Effector memory CD8-positive, alpha-beta T cell (primary cell): ENCODE measurements at places on chromosomes 1 and 21.

- no peak for DNase-seq
Observed at GRCh38 chr1:58468612-58469011, 77.9 kb downstream of the OMA1 start.

DNA sequence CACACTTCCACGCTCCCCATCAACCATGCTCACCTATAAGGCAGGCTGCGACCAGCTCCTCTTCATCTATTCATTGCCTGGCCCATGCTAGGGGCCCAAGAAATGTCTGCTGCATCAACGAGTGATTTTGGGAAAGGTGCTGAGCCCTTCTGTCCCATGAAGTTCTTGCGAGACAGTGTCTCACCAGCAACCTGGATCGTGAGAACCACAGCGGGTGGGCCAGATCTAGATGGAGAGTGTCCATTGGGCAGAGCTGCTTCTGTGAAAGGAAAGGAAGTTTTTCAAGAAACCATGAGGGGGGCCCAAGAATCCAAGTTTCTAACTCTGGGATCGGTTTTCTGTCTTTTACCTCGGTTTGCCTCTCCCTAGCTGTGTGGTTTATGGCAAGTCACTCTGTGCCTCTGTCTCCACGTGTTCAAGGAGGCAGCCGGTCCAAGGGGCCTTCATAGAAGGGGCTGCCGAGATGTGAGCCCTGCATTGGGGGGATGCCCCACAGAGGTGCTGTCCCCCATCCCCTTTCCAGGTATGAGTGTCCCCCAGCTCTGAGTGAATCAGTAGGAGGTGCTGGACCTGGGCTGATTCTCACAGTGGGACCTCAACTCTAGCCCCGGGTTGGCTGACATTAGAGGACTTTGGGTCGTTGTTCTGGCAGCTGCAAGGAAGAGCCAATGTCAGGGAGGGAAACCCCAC lies 8.3 kb upstream of the PADI1 start:
- DNase-seq, result no peak

GRCh38 chr1:215056584-215056983 lies 26.0 kb upstream of the KCNK2 start:
- DNase-seq, result no peak

- no peak for DNase-seq
Observed at GRCh38 chr1:60573121-60573520, 499.6 kb upstream of the C1orf87 start.

DNA sequence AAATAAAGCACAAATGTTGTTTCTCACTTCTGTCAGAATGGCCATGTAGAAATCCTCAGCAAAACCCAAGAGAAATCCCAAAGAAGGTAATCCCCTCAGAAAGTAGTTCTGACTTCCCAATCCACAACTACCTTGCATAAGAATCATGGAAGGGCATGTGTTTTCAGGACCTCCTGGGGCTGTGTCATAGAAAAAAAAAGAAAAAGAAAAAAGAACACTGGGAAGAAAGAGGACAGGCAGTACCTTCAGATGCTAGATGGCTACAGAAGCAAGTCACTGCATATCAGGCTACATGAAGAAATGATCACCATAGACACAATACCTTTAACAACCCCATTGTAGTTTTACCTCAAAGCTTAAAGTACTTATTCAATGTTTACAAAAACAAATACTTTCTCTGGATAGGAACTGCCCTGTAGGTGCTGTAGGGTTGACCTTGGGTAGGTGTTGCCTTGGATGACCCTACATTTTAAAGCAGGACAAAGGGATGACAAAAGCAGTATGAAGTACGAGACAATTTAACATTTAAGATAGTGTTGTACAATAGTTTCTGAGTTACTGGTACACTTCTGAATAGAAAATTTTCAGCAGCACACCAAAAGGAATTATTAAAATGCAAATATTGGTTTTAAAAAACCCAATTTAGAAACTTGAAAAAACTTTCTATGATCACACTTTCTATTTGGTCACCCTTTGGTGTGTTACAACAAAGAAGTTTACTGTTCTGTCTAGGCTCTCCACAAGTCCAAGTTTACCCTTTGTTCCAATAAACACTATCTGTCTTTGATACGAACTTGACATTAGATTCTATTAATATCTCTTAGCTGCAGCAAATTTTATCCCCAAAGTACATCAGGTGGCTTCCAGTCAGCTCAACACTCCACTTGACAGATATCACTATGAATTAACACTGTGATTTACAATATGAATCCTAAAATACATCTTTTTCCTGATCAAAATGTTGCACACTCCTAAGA lies 5.0 kb downstream of the TRIT1 start:
- DNase-seq, result no peak

GRCh38 chr1:9069326-9070100 lies at the start of gene SLC2A5:
Gene SLC2A5, minus strand, starts transcription at chr1:9069635. Its CDS starts 99 bp downstream, at chr1:9069536.
- no peak for DNase-seq

- DNase-seq, result no peak
Observed at GRCh38 chr1:101875891-101876290, 120.8 kb downstream of the OLFM3 start.

DNA sequence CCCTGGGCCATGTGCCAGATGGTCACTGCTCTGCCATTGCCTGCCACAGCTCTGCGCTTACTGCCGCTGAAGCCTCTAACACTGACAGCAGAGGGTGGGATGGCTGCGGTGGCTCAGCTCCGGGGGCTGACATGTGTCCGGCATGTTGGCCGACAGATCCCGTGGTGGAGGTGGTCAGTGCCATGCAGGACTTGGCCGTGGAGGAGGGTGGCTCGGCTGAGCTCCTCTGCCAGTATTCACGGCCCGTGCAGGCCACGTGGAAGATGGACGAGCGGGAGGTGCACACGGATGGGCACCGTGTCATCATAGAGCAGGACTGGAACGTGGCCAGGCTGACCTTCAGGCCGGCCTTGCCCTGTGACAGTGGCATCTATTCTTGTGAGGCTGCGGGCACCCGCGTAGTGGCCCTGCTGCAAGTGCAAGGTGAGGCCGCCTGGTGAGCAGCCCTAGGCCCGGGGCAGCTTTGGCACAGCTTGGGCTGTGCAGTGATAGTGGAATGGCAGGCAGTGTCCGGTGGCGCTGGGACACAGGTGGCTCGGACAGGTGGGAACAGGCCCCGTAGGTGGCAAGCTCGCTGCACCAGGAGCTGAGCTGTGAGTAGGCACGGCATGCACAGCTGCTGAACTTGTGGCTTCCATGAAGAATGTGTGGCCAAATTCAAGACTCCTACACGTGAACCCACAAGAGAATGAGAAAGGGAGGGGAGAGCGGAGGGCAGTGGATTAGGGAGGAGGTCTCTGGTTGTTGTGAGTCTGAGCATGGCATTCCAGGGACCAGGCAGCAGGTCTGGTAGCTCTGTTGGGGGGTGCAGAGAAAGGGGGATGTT lies 91.8 kb downstream of the TRIM11 start:
- no peak for DNase-seq

GRCh38 chr1:100122177-100122576 lies 10.6 kb downstream of the SASS6 start:
- no peak for DNase-seq

DNA sequence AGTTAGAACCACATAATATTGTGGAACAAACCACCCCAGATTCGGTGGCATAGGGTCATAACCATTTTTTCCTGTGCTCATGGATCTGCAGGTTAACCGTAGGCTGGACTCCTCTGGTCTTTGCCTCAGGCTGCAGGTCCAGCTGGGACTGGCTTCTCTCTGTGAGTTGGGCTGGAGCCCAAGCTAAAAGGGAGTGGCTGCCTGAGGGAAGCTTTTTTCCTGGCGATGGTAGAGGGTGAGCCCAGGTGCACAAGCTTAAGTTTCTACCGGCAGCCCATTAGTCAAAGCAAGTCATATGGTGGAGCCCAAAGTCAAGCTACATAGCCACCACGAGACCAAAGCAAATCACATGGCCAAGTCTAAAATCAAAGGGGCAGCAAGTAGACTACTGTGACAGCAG lies 13.8 kb downstream of the EPHX4 start:
- no peak for DNase-seq

DNA sequence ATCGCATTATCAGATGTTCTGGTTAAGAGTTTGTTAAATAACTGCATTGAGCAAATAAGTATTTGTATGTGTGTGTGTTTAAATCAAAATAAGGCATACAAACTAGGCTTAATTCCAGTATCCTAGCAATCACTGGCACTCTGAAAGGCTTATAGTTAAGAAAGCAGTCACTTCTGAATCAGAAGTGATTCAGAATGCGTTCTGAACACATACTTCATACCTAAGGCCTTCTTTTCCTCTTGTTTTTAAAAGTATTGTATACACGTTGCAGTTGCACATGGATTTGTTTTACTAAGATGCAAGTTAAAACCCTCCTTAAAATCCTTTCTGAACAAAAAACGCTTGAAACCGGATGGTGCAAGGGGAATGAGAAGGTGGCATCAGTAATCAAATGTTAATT lies 238.4 kb upstream of the DMRTA2 start:
- DNase-seq, result no peak

- DNase-seq, result no peak
Observed at GRCh38 chr1:223500560-223501425, 107.6 kb downstream of the CCDC185 start.

- DNase-seq, result no peak
Observed at GRCh38 chr1:75265792-75266191, 131.6 kb downstream of the LHX8 start.

DNA sequence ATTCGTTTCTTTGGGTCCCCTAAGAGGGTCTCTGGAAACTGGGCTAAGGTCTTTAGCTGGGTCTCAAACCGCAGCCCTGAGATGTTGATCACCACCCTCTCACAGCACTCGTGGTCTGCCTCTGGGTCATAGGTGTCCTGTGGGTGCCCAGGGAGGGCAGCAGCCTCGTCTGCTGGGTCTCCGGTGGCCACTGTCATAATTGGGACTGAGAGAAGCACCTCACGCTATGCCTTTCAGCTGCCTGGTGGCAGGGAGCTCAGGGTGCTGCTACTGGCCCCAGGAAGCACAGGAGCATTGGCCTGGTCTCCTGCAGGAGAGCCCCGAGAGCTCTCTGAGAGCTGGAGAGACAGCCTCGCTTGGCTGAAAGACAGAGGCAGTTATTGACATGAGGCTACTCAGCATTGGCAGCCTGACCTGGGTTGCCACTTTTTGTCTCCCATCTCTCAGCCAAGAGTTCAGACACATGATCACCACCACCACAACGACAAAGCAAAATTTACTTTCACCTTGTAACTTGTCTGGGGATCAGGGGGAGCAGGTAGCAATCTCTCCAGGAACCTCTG lies 1.5 kb downstream of the KCNA2 start:
- no peak for DNase-seq

DNA sequence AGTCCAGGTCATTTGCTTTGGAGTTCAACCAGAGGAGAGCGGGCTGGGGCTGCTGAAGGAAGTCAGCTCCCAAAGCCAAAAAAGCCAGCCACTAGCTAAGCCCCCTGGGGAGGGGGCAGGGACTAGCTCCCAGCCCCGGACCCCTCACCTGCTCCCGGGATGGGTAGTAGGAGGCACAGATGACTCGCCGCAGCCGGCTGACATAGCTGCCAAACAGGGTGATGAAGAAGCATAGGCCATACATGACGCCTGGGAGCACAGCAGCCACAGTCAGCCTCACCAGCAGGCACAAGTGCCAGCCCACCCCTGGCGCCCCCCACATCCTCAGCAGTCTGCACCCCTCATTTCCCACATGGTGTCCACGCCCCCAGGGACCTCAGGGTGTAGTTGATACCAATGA lies 7.4 kb downstream of the DCST2 start:
- no peak for DNase-seq

- no peak for DNase-seq
Observed at GRCh38 chr21:42319851-42320572, 4.8 kb upstream of the TFF3 start.

GRCh38 chr1:220741349-220741748 lies 6.8 kb upstream of the MTARC2 start:
- DNase-seq, result no peak

DNA sequence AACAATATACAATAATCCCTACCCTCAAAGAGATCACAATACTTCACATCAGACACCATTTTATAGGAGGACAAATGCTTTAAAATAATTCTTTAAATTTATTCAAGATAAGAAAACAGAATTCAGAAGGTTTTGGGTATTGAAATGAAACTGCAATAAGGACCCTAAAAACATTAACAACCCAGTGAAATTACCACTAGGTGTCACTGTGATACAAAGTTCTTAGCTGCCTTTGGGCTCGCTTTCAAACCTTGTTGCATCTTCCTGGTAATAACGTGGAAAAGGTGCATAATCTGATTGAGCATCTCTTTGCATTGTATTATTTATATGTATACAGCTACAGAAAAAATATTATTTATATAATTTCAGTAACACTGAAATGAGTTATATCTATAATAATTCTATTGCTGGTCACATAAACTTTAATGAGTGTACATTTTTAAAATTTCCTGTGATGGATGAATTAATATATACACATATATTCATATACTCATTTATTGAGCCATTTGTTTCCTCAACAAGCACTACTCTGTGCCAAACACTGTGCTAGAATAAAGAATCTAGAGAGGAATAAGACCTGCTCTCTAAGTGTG lies 185.2 kb downstream of the FAF1 start:
- DNase-seq, result no peak

GRCh38 chr1:212962509-212962908 lies 12.2 kb downstream of the VASH2 start:
- DNase-seq, result no peak

GRCh38 chr1:152035539-152036266 lies 1.1 kb downstream of the S100A11 start:
- no peak for DNase-seq

DNA sequence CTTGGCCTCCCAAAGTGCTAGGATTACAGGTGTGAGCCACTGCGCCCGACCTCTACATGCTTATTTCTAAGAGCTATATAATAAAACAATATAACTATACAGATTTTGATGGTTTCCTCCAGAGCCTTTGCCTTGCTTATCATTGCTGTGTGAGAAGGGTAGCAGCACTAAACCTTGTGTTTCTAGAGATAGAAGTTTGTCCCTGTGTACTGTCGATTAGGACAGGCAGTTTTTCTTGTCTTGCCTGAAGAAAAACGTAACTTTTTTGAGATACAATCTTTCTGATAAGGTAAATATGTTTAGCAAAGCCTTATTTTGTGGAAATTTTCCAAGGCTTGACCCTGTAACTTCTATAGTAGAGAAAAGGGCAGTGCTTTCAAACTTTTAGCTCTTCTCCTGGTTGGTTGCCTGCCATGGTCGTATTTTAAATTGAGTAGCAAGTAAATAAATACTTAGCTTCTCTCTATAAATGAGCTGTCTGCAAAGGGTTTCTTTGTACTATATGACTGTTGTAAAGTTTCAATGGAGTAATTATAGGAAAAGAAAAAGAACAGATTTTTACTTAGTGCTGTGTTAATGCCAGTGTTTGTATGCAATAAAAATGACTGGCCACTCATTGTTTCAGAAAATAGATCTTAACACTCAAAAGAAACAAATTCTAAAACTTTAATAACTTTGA lies 86.4 kb upstream of the CACYBP start:
- DNase-seq, result no peak

GRCh38 chr1:47782414-47783166 lies 214.6 kb downstream of the TRABD2B start:
- DNase-seq, result no peak

- DNase-seq, result no peak
Observed at GRCh38 chr1:210477328-210477924, 148.7 kb downstream of the HHAT start.

DNA sequence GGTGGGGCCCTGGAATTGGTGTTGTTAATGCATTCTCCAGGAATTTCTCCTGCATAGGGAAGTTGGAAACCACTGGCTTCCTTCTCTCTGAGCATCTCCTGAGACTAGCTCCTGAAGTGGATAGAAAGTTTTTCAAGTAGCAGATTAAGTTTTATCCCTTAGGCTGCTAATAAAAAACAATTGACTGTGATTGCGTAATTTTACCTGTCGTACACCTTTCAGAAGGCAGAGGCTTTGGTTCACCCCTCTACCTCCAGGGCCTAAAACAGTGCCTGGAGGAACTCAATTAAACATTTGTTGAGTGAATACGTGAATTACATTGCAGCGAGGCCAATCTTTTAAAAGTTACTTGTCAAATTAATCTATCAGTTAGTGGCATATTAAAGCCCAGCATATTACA lies 3.4 kb downstream of the ITSN1 start:
- DNase-seq, result no peak
